ENCODE measurements at places on chromosomes 3 and 15.

DNA sequence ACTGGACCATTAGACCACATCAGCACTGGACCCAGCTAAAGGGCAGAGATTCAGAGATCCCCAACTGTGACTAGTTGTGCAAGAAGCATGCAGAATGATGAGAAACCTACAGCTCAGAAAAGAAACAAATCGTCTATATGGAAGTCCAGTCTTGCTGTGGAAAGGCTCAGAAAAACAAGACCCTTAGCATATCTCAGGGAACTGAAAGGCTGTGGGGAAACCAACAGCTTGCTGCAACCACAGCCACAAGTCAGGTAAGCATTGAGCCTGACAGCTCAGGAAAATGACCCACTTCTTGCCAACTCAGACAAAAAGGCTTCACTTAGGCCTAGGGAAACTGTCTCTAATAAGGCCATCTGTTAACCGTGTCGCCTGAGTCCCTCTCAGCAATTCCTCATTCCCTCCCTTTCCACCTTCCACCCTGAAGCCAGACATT lies 145.6 kb downstream of the LSAMP start:
- no peak for DNase-seq

DNA sequence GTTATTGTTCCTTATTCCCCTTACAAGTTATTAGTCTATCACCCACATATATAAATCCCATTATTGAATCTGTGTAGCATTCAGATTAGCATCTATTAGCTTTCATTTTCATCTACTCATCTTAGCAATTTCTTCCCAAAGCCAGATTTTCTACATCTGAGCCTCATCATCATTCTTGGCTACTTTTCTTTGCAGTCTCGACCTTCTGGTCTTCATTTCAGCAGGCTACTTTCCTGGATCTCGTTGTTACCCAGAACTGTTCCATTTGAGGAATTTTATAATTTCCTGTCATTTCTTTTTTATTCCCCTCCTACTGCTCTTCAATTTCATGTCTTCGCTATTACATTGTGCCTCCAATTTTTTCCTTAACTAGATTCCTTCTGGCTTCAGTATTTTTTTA lies 51.8 kb downstream of the SPRED1 start:
- no peak for DNase-seq

GRCh38 chr3:37145611-37146010 lies 28.8 kb downstream of the LRRFIP2 start:
- no peak for DNase-seq

DNA sequence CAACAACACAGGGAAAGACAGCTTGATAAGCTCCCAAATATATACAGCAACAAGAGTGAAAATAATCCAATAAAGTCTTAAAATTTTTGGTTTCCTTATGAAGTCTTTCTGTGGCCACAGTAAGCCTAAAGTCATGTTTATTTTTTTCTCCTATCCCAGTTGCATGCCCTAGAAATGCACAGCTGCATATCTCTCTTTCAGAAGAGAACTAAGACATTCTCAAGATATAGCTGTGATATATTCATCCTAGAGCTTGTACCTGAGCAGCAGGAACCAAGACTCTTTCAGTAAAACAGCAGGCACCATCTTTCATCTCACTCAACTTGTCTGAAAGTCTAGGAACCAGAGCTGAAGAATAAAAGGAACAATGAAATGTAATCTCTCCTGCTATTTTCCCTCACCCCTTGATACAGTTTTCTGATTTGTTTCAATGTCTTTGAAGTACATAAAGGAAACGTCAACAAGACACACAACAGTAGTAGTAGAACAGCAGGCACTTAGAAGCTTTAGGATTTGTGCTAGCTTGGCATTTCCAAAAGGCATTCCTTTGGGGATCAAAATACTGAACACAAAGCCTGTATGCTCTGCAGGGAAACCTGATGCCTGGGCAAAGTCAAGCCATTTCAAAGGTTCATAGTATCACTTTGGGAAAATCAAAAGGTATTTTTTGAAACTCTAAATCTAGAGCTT lies 536.8 kb downstream of the PYDC2 start:
- no peak for DNase-seq

DNA sequence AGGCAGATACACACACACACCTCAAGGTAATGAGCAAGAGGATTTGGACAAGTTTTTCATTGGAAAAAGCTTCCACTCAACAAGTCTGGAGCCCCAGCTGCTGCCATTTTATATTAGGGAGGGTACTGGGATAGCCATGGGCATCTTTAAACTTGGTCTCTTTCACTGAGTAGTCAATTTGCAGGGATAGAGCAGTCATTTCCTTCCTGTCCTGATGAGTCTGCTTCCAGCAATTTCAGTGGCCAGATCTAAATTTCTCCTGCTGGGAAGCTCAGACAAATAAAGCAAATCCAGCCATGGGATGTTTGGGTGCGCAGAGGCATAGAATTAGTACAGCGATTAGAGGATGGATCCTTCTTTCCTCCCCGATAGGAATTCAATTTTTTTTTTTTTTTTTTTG lies 874 bp upstream of the ERC2 start:
- no peak for DNase-seq

DNA sequence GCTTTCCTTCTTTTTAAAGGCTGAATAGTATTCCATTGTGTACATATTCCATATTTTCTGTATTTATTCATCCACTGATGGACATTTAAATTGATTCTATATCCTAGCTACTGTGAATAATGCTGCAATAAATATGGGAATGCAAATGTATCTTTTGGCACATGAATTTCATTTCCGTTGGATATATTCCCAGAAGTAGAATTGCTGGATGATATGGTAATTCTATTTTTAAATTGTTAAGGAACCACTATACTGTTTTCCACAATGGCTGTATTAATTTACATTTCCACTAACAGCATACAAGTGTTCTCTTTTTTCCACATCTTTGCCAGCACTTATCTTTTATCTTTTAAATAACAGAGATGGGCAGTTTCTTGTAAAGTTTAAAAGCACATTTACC lies 302.7 kb downstream of the CTNNB1 start:
- DNase-seq: no peak

DNA sequence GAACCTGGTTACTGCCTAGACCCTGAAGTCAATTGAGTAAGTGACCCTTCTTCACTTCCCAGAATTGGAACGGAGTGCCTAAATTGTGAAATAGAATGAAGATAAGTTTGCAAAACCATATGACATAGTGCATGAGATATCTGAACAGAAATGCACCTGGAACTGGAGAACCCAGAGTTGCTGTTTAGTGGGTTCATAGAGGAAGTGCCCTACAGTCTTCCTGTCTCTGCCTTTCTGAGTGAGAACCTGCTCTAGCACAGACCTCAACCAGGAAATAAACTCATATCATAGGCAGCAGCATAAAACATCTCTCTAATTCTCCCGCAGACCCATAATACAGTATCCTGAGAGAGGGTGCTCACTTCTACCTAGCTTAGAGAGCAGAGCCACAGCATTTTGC lies 82.9 kb downstream of the EOMES start:
- no peak for DNase-seq

- DNase-seq: no peak
Observed at GRCh38 chr3:128505771-128506170, 12.8 kb upstream of the GATA2 start.

DNA sequence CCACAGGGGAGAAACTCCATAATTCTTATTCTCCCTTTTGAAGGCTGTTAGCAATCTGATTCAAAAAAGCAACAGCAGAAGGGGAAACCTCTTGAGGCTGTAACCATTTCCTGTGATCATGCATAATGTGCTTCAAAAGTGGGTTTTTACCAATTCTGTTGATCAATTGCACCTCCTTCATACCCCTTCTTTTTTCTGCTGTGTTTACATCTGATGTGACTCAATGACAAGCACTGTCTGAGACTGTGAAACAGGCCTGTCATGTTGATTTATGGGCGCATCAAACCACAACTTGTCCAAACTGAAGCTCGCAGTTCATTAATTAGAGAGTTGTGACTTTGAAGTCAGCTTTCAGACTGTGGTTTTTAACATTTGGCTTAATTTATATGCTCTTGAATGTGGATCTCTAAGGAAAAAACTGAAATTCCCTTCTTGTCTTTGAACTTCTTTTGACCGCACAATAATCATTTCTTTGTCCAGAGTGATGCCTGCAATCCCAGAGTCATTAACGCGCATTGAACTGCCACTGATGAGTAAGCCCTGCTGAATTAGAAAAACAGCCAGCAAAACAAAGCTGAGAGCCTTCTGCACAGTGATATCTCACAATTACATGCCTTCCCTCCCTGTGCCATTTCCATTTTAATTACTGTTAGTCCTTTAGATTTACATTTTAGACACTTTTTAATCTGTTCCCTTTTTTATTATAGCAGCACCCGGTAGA lies 532.8 kb downstream of the FOXP1 start:
- DNase-seq: no peak

DNA sequence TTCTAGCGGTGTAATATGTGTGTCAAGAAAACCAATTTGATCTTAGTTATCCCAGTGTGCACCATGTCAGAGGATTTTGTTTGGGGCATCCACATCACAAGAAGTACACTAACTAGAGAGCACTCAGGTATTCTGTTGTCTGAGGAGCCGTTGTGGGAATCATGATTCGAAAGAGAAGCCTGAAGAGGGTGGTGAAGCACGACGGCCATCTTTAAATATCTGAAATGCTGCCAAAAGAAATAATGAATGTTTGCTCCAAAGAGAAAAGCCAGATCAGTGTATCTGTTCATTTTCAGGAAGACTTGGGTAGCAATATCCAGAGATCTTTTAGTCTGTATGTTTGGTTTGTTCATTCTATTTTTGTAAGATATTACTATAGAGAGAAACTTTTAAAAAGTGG lies 180.7 kb downstream of the KLHL25 start:
- DNase-seq: no peak

DNA sequence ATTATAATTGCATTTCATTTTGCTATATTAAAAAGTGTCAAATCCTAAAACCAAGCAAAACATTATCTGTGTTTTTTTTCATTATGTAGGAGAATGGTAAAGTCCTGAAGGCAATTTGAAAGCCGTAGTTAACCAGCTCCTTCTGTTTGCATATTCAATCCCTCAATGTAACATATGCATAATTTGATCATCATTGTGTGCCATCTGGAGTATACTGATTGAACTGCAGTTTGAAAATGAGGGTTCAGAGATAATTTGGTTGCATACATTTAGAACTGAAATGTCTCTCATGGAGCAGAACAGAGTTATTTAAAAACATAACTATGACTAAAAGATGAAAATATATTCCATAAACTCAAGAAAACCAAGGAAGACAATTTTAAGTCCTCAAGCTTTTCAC lies 518.6 kb downstream of the GBE1 start:
- DNase-seq: no peak

GRCh38 chr15:92306663-92307062 lies 87.0 kb upstream of the ST8SIA2 start:
- DNase-seq: no peak

DNA sequence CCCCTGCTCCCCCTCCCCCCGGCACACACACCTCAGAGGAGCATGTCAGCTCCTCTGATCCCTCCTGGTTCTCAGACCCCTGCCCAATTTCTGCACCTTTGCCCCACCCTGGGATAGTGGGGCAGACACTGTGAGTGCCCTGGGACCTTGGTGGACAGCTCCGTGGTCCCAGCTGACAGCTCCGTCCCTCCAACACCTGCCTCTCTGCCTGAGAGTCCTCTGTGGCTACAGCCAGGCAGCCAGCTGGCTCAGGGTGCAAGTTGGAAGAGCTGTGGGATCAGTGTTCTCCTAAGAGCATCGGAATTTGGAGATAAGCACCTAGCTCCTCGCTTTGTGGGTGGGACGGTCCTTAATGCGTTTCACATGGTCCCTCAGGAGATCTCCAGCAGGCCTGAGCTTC lies 43.7 kb upstream of the PGPEP1L start:
- DNase-seq: no peak

GRCh38 chr15:101138913-101139880 lies 112.7 kb downstream of the CHSY1 start:
- no peak for DNase-seq

- peak; percentile 24 for DNase-seq
Observed at GRCh38 chr3:44323341-44323955, 15.1 kb upstream of the TCAIM start.

GRCh38 chr3:195438371-195438770 lies 4.4 kb downstream of the ACAP2 start:
- no peak for DNase-seq

- no peak for DNase-seq
Observed at GRCh38 chr3:129291236-129291886, 12.7 kb downstream of the HMCES start.

DNA sequence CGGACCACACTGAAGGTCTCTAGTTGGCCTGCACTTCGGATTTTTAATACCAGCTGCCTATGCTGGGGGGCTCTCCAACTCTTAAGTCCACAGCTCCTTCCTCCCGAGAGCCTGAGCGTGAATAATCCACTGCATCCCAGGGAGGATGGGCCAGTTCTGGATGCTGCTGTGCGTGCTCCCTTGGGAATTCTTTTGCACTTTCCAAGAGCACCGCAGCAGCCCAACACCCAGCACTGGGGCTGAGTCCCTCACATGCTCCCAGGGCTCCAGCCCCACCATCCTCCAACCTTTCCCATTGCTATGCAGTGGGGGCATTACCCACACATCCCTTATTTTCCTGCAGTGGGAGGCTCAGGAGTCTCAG lies 136.4 kb upstream of the IQSEC1 start:
- no peak for DNase-seq

GRCh38 chr3:30631243-30631904 lies 25.0 kb downstream of the TGFBR2 start:
- DNase-seq: no peak

- DNase-seq: no peak
Observed at GRCh38 chr15:74158855-74159650, 14.5 kb upstream of the ISLR start.

- DNase-seq: no peak
Observed at GRCh38 chr15:50970524-50970923, 62.0 kb downstream of the AP4E1 start.

- DNase-seq: no peak
Observed at GRCh38 chr3:147161833-147162232, 244.5 kb downstream of the ZIC4 start.

DNA sequence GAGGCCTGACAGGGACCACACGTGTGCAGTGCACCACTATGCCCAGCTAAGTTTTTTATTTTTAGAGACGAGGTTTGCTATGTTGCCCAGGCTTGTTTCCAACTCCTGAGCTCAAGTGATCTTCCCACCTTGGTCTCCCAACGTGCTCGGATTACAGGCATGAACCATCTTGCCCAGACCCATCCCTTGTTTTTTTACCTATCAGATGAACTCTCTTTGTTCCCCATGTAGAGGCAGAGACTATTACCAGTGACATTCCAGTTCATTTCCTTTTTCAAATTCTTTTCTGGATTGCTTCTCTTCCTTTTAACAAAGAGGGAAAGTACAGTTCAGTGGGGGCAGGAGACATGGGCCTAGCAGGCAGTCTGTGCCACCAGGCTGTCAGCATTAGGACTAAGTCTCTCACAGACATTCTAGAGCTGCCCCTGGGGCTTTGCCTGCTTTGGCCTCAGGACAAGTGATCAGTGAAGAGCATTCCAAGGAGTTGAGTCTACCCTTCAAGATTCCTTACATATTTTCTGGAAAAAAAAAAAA lies 103.5 kb upstream of the SLC7A14 start:
- DNase-seq: no peak

GRCh38 chr3:29679944-29680343 lies 399.1 kb downstream of the RBMS3 start:
- no peak for DNase-seq

GRCh38 chr3:184691397-184692231 lies 20.2 kb downstream of the MAGEF1 start:
- no peak for DNase-seq

All from activated CD4-positive, alpha-beta T cell treated with anti-CD3 and anti-CD28 coated beads for 24 hours (primary cell).